ENCODE measurements at places on chromosomes 7 and 10.

GRCh38 chr7:134201569-134202261 is 74.6 kb downstream of the LRGUK start:
- no peak for DNase-seq

- no peak for DNase-seq
Measured at GRCh38 chr7:43679210-43680068, 49.9 kb downstream of the COA1 start.

- DNase-seq, result no peak
Measured at GRCh38 chr10:1127629-1128028, 71.4 kb downstream of the WDR37 start.

GRCh38 chr7:100801833-100802568 is 25.3 kb downstream of the EPHB4 start:
- DNase-seq, result no peak
